ENCODE measurements at places on chromosomes 5 and 9.
A peak's percentile ranks its signal among the peaks of the same experiment; 100 is the strongest.

DNA sequence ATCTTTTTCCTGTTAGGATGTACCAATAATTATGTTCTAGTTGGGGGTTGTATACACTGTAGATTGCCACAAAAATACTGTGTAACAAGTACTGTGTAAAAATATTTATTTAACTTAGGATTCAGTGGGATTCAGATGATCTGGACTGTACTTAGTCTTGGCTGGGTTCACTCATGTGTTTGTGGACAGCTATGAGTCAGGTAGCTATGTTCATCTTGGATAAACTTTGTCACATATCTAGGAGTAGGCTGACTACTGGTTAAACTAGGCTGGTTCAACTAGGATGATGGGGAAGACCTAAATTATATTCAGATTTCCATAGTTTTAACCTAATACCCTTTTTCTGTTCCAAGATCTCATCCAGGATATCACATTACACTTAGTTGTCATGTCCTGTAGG is 32.1 kb upstream of the TNFSF15 start:
- DNase-seq = no peak

GRCh38 chr5:90802474-90803317 is 244.1 kb downstream of the ADGRV1 start:
- DNase-seq = peak; percentile 32

- no peak for DNase-seq
Observed at GRCh38 chr9:120308495-120308894, 271.5 kb downstream of the CDK5RAP2 start.

DNA sequence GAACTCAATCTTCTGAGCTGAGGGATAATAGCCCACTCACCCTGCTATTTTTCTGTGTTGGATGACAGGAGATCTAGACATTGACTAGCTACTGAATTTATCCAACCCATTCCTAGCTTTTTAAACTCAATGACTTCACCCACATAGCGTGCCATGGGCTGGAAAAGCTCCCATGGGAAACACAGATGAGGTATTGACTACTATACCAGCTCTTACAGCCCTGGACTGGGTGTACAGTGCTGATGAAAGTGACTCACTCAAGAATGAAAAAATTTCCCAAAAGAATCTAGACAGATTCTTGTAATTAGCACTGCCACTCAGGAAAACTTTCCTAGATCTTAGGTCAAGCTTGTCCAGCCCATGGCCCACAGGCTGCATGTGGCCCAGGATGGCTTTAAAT is 72.7 kb upstream of the NREP start:
- DNase-seq = peak; percentile 82

DNA sequence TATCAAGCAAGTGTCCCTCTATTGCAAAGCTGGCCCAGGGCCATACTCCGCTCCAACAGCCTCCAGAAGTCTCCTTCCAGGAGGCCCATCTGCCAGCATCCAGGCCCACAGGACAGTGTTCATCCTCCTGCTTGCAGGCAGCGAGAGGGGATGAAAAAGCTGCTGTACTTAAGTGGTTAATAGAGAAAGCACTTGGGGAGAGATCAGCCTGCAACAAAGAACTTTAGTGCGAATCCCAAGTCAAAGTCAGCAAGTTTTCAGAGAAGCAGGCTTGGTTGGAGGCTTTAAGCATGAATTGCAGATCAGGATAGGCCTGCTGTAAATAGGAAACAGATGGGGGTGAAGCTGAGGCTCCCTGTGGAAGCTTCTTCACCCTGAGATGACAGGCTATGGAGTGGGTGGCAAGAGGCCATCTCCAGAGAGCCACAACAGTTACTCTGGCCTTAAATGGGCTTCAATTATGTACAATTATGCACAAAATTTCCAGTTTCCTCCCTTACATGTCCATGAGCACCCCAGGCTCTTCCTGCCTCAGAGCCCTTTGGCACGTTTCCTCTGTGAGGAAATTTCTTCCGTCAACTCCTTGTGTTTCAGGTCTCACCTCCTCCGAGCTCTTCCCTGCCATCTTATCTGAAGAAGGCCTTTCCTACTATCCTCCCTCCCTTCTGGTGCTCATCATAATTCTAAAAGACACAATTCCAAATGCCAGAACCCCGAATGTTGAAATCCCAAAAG is 98.0 kb upstream of the NR3C1 start:
- DNase-seq = peak; percentile 13

DNA sequence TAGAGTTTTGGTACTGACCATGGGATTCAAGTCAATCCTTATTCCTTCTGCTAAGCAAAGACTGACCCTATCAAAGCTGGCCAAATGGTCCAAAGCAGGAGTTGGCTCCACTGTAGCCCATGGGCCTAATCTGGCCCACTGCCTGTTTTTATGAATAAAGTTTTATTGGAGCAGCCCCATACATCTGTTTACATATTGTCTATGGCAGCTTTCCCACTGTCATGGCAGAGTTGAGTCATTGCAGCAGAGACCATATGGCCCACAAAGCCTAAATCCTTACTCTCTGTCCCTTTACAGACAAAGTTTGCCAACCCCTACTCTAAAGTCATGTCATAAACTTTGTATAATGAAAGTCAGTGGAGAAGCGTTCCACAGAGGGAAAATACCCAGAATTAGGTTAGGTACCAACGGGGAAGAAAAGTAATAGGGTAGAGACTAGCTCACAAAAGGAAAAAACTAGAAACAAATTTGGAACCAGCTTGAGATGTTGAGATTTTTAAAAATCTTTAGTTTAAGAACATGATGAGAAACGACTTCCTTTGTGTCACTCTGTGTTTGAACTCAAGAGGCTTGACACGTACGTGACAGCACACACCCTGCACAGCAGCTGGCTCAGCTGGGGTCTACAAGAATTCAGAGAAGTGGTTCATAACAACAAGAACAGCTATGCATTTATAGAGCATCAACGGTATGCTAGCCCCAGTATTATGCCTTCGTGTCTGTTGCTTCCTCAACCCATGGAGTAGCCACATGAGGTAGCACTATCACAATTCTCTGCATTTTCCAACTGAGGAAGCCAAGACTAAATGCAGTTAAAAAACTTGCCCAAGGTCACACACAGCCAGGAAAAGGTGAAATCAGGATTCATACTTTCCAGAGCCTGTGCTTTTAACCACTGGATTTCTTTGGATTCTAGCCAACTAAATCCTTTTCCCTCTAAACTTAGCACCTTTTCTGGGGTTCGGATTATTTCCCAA is 198.9 kb upstream of the WWC1 start:
- no peak for DNase-seq

- no peak for DNase-seq
Observed at GRCh38 chr5:12999667-13000066, 944.8 kb downstream of the DNAH5 start.

GRCh38 chr5:8060235-8060952 is 191.4 kb downstream of the MTRR start:
- no peak for DNase-seq

DNA sequence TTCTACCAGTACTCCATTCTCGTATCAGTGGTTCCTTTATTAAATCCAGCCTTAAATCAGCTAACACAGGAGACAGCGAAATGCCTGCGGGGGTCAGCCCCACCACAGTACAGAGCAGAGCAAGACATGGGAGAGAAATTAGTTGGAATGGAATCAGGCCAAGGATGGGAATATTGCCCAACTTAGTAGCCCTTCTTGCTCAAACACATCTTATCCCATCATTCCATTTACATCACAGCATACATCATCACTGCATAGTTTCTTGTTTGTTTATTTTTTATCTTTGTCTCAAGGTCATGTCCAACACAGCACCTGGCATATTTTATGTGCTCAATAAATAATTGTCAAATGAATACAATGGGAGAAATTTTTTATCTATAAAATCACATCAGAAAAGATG is 34.3 kb upstream of the DAB2 start:
- DNase-seq = no peak

DNA sequence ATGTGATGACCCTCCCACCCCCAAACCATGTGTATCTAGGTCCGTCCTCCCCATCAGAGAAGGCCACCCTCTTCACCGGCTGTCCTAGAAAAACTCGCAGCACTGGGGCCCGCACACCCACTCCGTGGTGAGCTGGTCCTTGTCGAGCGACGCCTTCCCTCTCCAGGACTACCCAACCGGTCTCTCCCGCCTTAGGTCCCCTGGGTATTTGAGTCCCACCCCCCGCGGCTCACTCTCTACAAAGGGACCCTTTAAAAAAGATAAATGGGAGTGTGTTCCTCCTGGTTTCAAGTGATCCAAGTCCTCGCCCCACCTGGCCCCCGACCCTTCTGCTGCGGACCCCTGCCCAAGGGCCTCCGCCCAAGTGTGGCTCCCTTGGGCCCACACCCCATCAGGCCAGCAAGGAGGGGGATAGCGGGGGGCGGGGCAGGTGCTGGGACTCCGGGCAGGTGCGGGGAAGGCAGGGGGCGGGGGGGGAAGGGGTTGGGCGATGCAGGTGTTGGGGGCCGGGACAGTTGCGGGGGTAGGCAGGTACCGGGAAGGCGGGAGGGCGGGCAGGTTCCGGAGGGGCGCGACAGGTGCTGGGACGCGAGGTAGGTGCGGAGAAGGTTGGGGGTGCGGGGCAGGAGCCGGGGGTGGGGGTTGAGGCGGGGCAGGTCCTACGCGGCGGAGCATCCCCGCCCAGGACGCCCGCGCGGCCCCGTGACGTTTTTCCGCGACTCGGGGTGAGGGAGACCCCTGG is 970 bp upstream of the ARRDC1 start:
- DNase-seq = no peak

DNA sequence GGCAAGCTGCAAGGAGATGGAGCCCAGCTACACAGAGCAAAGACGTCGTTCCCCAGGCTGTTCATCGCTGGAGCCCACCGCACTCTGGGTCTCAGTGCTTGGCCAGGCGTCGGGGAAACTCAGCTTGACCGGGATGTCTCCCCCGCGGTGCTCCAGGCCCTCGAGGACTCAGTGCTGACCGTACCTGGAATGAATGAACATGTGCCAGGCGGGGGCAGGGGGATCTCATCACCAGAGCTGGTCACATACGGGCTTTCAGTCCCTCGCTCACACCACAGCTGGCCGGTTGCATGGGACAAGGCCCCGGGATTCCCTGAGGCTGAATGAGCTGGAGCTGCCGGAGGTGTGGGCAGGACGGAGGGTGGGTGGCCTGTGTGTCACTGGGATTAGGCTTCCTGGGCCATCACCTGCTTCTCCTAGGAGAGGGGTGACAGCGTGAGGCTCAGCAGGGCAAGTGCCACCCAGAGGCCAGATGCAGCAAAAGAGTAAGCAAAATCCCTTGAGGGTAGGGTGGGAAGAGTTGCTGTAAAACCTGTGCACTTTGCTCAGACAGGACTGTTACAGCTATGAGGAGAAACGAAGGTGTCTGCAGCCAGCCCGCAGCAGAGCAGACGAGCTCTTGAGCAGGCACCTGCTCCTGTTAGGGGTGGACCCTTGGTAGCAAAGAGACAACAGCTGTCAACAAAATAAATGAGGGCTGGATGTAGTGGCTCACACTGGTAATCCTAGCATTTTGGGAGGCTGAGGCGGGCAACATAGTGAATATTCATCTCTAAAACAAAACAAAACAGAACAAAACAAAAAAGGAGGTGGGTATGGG is 70.7 kb upstream of the RAPGEF1 start:
- no peak for DNase-seq

GRCh38 chr9:34380511-34381315 is 4.0 kb upstream of the MYORG start:
- peak; percentile 37 for DNase-seq

DNA sequence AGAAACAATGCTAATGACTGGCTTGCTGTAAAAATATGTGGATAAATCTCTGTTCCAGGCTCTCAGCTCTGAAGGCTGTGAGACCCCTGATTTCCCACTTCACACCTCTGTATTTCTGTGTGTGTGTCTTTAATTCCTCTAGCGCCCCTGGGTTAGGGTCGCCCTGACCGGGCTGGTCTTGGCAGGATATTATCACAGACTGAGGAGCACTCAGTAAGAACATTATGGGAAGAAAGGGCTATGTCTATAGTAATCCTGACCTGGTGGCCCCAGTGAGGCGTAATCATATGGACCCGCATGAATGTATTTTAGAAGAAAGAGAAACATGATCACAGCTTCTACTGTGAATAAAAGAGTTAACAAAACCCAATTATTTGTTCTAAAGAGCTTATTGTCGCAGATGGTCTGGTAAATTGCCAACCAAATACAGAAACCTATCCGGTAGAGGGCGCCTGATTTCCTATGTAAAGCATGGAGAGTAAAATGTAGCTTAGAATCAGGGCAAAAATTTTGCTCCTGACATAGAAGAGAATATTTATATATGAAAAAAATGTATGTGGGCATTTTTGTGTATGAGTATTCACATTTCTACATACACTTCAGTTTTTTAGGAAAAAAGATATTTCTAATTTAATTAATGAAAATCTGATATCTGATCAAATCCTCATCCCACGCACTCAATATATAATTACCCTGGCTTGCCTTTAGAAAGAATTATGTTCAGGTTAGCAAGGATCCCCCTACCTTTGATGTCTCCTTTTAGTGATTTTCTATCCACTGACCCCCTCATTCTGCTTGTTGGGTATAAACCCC is 5.8 kb upstream of the IFNA1 start:
- DNase-seq = peak; percentile 70

GRCh38 chr9:135178498-135178897 is 91.0 kb downstream of the OLFM1 start:
- no peak for DNase-seq

GRCh38 chr5:67133776-67134175 is 62.8 kb downstream of the CD180 start:
- no peak for DNase-seq

DNA sequence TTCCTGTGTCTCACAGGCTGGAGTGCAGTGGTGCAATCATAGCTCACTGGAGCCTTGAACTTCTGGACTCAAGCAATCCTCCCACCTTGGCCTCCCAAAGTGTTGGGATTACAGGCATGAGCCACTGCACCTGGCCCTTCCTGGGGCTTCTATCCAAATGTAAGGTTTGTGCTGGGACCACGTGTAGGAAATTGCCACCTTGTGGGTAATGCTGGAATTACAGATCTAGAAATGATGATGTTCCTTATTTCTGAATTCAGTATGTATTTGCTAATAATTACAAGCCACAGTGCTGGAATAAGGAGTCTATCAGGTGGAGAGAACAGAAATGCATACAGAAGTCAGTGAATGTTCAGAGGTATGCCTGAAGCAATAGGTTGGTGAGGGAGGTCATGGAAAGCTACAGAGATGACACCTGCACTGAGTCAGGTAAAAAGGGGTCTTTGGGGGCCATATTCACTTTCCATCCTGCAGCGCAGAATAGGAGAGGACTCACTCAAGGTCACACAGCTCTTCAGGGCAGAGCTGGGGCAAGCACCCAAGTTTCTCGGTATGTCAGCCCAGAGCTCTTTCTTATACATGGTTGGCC is 8.8 kb upstream of the IGFBPL1 start:
- DNase-seq = peak; percentile 38

GRCh38 chr9:104758974-104759373 is 5.0 kb upstream of the NIPSNAP3B start:
- no peak for DNase-seq
